NCI-H510A treated with DMSO at 0.1 percent for 48 hours (cell line): ENCODE measurements at places on chromosomes 6 and 20.

DNA sequence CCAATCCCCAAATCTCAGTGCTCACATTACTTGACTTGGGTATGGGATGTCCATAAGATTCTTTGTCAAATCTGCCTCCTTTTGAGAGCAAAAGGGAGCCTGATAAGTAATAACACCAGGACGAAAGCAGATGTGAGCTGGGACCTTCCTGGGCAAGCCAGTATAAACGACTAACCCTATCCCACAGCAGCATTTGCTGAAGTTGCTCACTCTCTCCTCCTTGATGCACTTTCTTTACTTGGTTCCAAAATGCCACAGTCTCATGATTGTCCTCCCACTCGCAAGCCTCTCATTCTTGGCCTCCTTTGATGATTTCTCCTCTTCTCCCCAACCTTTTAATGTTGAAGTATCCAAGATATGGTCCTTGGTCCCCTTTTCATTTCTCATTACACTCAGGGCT is 44.7 kb upstream of the TAGAP start:
- DNase-seq = no peak

GRCh38 chr6:25405442-25405841 is 126.3 kb downstream of the CARMIL1 start:
- no peak for DNase-seq

- DNase-seq = no peak
Measured at GRCh38 chr6:134472046-134472445, 154.1 kb upstream of the SGK1 start.

DNA sequence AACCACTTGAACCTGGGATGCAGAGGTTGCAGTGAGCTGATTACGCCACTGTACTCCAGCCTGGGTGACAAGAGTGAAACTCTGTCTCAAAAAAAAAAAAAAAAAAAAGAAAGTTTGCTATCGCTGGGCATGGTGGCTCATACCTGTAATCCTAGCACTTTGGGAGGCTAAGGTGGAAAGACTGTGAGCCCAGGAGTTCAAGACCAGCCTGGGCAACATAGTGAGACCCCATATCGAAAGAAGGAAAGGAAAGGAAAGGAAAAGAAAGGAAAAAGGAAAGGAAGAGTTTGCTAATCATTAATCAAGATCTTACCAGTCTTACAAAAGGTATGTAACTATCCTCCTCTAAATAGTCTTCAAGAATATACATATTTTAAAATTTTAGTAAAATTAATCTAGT is 55.4 kb upstream of the SMIM29 start:
- DNase-seq = no peak

DNA sequence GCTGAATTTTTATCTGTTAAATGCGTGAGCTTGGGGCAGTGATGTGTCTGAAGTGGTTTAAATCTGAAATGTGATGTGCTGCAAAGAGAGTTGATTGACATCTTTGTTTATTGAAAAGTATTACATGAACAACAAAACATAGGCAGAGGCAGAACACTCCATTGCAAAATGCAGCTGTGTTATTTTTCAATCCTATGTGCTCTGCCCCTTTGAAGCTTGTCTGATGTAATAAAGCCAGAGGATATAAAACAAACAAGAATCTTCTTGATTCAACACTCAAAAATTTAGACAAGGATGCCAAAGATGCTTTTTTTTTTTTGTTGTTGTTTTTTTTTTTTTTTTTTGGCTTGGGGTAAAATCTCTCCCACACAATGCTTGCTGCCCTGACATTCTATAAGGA is 482.4 kb upstream of the MMS22L start:
- no peak for DNase-seq

- no peak for DNase-seq
Measured at GRCh38 chr6:166277018-166277417, 31.2 kb downstream of the PRR18 start.

GRCh38 chr6:134247231-134247833 is 70.6 kb downstream of the SGK1 start:
- no peak for DNase-seq

- no peak for DNase-seq
Measured at GRCh38 chr6:44727651-44728630, 340.4 kb downstream of the CDC5L start.

DNA sequence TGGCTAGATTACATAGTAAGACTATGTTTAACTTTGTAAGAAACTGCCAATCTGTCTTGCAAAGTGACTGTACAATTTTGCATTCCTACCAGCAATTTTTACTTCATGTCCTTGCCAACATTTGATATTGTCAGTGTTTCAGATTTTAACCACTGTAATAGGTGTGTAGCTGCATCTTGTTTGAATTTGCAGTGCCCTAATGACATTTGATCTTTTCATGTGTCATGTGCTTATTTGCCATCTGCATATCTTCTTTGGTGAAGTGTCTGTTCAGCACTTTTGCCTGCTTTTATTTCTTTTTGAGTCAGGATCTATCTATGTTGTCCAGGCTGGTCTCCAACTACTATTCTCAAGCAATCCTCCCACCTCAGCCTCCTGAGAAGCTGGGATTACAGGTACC is 2.4 kb upstream of the PRPH2 start:
- no peak for DNase-seq

DNA sequence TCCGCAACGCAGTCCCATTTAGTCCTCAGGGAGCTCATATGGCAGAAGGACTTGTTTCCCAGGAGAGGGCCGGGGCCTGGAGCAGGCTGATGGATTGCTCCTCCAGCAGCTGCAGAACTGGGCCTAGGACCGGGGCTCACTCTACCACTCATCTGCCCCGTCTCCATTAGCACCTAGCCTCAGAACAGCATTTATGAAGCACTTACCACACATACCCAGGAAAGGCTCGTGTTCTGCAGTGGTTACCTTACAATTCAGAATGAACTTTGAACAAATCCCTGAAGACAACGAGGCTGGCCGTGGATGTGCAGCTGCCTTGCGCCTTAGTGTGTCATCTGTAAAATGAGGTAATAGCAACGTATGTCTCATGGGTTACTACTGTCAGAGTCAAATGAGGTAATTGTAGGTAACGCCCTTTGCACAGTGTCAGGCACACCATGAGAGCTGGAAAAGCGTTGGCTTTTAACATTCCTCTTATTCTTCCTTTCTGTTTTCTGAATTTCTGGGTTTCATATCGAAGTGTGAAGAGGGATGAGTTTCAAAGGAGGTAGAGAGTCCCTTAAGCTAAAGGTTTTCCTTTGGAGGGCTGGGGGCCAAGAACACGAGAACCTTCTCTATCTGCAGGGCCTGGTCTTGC is 46.3 kb upstream of the CD93 start:
- peak; percentile 25 for DNase-seq

DNA sequence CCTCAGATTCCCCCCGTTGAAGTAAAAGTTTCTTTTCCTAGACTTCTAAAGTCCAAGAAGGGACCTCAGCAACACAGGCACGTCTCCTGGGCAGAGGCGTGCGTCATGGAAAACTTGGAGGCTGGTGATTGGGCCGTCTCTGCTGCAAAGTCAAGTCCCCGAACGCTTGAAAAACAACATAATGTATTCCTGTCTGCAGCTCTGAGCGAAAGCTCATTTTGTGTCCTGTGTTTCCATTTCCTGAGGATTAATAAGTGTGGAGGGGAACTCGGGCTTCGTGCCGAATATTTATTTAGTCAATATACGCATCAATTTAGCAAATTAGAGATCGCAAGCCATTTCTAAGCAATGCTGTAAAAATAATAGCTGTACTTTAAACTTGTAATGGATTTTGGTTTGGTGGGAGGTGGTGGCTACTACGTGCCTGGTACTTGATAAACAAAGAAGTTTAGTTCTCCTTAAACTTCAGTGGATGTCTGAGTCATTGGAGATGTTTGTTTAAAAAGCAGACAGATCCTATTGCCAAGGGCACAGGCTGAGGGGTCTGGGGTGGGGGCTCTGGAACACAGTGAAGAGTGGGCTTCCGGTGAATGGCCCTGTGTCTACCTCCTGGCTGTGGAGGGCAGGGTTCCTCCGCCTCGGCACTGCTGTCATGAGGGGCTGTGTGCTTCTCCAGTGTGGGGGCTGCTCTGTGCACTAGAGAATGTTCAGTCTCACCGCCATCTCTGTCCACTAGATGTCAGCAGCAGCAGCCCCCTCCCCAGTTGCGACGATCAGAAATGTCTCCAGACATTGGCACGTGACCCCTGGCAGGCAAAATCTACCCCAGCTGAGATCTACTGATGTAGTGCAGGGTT is 21.8 kb downstream of the PCK1 start:
- no peak for DNase-seq

GRCh38 chr20:43983359-43983758 is 68.7 kb downstream of the TOX2 start:
- no peak for DNase-seq

DNA sequence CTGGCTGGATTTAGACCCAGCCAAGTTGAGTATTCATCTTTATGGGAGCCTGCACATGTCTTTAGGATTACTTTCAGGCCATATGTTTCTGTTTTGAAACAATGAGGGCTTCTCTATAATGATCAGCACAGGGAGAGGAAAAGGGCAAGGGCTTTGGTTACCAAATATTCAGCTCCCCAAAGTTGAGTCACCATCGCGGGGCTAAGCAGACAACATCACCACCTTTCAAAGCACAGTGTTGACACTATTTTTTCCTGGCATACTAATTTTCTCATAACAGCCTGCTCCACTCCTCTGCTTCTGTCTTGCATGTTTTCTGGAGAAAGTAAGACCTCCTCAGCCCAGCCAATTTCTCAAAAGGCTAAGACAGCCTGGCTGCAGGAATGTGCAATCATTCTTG is 4.9 kb downstream of the SCML4 start:
- no peak for DNase-seq

DNA sequence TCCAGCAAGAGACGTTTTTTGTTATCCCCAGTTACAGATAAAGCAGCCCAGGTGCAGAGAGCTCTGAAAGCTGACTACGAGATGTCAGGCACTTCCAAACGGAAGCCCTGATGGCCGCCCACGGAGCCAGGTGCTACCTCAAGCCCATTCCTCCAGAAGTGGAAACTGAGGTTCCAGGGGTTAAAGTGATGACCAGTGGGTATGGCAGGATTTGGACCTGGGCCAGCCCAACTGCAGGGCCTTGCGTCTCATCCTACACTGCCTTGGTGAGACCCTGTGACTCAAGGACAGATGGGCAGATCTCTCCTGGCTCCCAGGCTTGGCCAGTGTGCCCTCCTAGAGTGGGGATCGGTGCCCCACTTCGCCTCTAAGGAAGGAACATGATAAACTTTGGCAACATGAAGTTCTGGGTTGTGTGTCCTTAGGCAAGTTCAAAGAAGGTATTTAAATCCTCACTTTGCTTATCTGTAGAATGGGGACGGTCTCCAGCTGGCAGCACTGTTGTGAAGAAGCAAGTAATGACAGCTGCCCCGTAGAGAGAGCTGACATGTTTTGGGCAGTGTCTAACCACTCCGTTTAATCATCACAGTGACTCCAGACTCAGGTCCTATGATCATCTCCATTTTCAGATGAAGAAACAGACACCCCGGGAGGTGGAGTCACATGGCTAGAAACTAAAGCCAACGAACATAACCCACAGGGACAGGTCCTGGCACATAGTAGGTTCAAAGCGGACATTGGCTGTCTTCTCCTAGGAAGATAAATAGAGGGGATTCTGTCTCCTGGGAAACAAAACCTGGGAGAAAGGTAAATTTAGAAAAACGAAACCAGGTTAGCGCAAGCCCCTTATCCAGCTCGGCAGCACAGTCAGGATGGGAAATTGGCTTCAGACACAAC is 34.4 kb upstream of the CDH22 start:
- no peak for DNase-seq

DNA sequence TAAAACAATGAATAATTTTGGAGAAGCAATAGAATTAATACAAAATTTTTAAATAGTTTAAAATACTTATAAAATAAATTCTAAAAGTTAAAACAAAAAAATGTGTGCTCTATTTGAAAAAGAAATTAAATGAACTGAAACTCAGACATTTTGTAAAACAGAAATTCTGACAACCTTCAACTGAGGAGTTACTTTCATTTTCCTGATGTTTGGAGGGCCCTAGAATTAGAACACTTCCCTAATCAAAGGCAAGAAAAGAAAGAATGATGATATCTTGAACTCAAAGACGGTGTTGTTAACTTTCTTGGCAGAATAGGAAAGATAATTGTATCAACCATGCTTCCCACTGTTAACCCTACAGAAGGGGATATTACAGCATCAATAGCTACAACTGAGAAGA is 27.9 kb downstream of the SNX14 start:
- no peak for DNase-seq

GRCh38 chr6:55568808-55569439 is 10.1 kb downstream of the HMGCLL1 start:
- no peak for DNase-seq

- DNase-seq = peak; percentile 0
Measured at GRCh38 chr6:112176175-112176574, 78.2 kb downstream of the LAMA4 start.

- no peak for DNase-seq
Measured at GRCh38 chr6:83167726-83168278, 25.3 kb downstream of the PGM3 start.

GRCh38 chr6:45709781-45710220 is 305.9 kb downstream of the CLIC5 start:
- no peak for DNase-seq

DNA sequence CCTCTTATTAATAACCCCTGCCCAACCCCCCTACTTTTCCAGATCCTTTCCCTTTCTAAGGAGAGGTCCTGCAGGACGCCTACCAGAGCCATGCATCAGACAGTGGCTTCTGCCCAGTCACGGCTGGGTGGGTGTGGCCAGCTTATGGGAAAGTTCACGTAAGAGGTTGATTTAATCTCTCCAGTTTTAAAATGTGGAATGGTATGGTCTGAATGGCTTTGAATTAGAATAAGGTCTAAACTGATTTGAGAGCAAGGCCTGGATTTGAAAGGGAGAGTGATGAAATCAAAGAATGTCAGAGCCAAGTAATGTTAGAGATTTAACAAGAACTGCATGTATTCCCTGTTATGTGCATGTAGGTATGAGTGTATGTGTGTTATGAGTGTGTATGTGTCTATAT is 275.7 kb downstream of the PAX1 start:
- DNase-seq = no peak

DNA sequence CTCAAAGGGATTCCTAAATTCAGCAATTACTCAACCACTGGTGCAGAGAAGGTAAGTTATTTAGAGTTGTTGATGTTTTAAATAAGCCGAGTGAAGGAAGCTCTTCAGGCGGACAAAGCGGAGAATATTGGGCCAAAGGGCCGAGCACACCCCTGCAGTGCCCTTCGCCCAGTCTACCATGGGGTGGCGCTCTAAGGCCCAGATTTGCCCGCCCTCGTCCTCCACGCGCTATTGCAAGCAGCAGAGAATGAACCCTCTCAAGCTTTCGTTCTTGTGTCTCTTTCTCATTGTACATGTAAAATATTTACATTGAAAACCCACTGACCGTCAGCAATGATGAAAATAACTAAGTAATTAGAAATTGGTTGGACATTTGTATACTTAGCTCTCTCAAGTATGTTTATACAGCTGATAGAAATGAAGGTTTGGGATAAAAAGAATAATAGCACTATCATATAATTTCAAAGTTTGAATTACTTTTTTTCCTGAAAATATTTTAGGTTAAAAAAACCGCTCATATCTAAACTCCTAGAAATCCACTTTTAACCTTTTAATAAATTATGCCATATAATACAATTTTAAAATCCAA is 195.0 kb upstream of the CEP162 start:
- no peak for DNase-seq

- DNase-seq = no peak
Measured at GRCh38 chr6:78836598-78836997, 30.8 kb upstream of the IRAK1BP1 start.
